Thyroid gland (tissue), 4 donors: ENCODE measurements at places on chromosomes 3 and 15. TPM values are rescaled to one million over a fixed set of nuclear protein-coding genes. Genes with fewer than 3 reads are reported as not detected.

Gene SLC6A1
- total RNA-seq, result not detected

Gene GP5
- 0.39 TPM for total RNA-seq

Gene SHF
- 8.4 TPM for total RNA-seq

Gene AADACL2
- not detected for total RNA-seq

GRCh38 chr3:115084686-115085085 lies 62.4 kb downstream of the ZBTB20 start:
- DNase-seq, result no peak
- H3K4me1 ChIP-seq, result peaks cover 10% of the 10 kb centered on the region
- H3K27ac ChIP-seq, result no peak overlapping the region
- H3K36me3 ChIP-seq, result no peaks in the 10 kb centered on the region
- H3K27me3 ChIP-seq, result no peaks in the 10 kb centered on the region

DNA sequence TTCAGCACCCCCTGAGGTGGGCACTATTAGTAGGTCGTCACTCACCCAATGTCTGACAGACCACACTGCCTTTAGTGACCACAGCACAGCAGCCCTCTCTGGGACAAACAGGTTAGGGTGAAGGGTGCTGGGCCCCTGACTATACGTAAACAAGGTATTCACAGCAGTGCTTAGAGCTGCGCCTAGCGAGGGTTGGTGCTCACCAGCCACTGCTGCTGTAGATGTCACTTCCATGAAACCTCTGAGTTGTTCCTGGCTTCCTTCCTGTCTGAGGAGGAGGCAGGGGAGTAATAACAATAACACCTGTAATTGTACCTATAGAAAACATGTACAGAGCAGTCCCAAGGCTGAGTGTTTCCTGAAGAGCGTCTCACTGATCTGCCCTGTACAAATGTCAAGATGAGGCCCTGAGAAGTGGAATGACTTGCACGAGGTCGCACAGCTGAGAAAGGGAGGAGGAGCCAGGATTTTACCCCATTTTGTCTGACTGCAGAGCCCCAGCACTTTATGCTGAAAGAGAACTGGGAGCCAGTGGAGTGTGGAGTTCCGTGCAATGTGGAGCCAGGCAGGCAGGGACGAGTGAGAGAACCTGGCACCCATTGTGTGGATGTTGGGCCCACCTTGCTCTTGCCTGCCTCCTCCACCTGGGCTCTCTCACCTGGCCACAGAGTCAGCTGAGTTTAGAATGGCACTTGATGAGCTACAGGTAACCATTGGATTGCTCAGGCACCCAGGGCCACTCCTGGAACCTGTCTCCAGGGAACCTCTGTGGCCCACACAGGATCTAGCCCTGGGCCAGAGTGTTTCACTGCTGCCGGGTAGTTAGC lies 93.8 kb downstream of the DNAJB8 start:
- no peak overlapping the region for H3K27ac ChIP-seq
- H3K4me3 ChIP-seq, result no peak overlapping the region
- no peak for DNase-seq
- H3K36me3 ChIP-seq, result no peaks in the 10 kb centered on the region

- no peak overlapping the region for H3K27ac ChIP-seq
- H3K4me1 ChIP-seq, result no peaks in the 10 kb centered on the region
- no peak overlapping the region for H3K4me3 ChIP-seq
- no peaks in the 10 kb centered on the region for H3K27me3 ChIP-seq
Measured at GRCh38 chr3:62149962-62150361, 223.4 kb downstream of the FEZF2 start.

DNA sequence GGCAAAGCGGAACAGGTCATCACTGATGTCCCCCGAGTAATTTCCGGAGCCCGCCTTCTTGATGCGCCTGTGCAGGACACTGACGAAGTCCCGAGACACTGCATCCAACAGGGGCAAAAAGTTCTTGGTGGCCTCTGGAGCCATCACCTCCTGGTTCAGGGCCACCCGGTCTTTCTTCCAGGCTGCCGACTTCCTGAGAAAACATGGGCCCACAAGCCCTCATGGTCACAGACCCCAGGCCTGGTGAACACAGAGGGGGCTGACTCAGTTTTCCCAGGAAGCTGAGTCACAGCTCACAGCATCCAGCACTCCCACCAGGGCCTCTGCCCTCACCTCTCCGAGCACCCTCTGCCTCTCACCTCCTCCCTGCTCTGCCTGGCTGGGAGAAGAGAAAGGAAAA lies 22.4 kb downstream of the CYP11A1 start:
- no peaks in the 10 kb centered on the region for H3K36me3 ChIP-seq
- no peaks in the 10 kb centered on the region for H3K4me1 ChIP-seq
- H3K27ac ChIP-seq, result no peak overlapping the region
- no peak for DNase-seq
- no peak overlapping the region for H3K4me3 ChIP-seq
- H3K27me3 ChIP-seq, result no peaks in the 10 kb centered on the region

DNA sequence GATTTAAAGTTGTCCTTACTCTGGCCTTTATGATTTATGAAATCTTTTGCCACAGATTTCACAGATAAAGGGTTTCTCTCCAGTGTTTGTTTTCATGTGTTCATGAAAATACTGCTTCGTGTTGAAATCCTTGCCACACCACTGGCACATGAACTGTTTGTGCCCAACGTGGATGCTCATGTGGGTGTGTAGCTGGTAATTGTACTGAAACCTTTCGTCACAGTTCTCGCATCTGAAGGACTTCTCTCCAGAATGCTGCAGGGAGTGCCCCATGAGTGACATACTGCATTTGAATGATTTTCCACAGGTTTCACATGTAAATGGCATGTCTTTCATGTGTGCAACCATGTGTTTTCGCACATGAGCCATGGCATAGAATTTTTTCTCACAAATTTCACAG lies 111.9 kb downstream of the DOCK3 start:
- H3K4me3 ChIP-seq, result no peak overlapping the region
- no peaks in the 10 kb centered on the region for H3K27me3 ChIP-seq
- DNase-seq, result peak; percentile 68
- H3K27ac ChIP-seq, result peak overlapping the region; percentile 60
- H3K4me1 ChIP-seq, result peaks cover 29% of the 10 kb centered on the region

GRCh38 chr15:78730955-78731354 lies 80.3 kb downstream of the ADAMTS7 start:
- DNase-seq, result no peak
- H3K4me3 ChIP-seq, result no peak overlapping the region
- H3K36me3 ChIP-seq, result no peaks in the 10 kb centered on the region
- no peaks in the 10 kb centered on the region for H3K27me3 ChIP-seq

GRCh38 chr15:67980171-67980570 lies 73.9 kb upstream of the PIAS1 start:
- DNase-seq, result no peak
- H3K4me3 ChIP-seq, result no peak overlapping the region
- no peaks in the 10 kb centered on the region for H3K4me1 ChIP-seq
- H3K27me3 ChIP-seq, result no peaks in the 10 kb centered on the region
- no peaks in the 10 kb centered on the region for H3K36me3 ChIP-seq
